ENCODE measurements at places on chromosomes 4 and X. TPM values are rescaled to one million over a fixed set of nuclear protein-coding genes. Genes with fewer than 3 reads are reported as not detected.

DNA sequence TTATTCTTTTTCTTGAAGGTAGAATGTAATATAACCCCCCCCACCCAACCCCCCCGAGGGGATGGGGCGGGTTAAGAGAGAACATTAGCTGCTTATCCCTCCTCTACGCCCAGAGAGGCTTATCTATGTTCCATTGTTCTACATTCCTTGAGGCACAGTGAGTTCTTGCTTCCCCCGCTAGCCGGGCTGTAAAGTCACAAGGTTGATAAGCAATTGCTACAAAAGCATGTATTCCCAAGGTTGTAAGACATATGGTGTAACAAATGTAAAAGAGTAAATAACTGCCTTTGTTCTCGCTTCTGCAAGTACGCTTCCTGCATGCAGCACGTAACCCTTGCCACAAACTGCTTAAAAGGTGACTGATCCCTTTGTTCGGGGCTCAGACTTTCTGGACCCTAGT is 8.2 kb downstream of the DCAF8L2 start:
- H3K4me1 ChIP-seq, result no peaks in the 10 kb centered on the region
- H3K27ac ChIP-seq, result no peak overlapping the region
- H3K27me3 ChIP-seq, result no peaks in the 10 kb centered on the region
- H3K36me3 ChIP-seq, result no peaks in the 10 kb centered on the region

The HMX1 gene
- 0.26 TPM for total RNA-seq

DNA sequence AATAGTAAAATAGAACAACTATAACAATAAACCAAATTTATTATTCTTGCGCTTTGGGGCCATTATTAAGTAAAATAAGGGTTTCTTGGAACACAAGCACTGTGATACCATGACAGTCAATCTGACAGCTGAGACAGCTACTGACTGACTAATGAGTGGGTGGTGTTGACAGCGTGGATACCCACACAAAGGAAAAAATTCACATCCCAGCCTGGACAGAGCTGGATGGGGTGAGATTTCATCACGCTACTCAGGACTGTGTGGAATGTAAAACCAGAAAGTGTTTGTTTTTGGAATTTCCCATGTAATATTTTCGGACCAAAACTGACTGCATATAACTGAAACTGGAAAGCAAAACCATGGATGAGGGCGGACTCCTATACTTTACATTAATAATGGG is 48.8 kb downstream of the IGFBP7 start:
- H3K4me3 ChIP-seq, result no peak overlapping the region
- DNase-seq, result no peak
- H3K27me3 ChIP-seq, result no peaks in the 10 kb centered on the region
- no peak overlapping the region for H3K27ac ChIP-seq

DNA sequence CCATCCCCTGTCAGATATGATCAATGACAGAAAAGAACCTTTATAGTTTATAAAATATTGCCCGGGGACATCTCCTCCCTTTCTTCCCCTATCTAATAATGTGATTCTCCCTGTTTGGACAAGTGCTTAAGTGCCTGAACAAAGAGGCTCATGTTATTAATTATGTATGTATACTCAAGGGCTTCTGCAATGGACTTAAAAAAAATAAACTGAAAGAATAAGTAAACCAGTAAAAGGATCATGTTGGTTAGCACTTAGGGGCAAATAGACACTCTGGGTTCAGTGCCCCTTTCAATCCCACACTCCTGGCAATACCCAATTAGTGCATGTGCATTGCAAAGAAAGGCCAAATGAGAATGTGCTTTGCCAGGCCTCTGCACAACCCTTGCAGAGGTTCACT is 30.7 kb upstream of the RPS6KA6 start:
- H3K36me3 ChIP-seq, result peaks cover 4% of the 10 kb centered on the region
- no peak overlapping the region for H3K4me3 ChIP-seq
- no peaks in the 10 kb centered on the region for H3K4me1 ChIP-seq

DNA sequence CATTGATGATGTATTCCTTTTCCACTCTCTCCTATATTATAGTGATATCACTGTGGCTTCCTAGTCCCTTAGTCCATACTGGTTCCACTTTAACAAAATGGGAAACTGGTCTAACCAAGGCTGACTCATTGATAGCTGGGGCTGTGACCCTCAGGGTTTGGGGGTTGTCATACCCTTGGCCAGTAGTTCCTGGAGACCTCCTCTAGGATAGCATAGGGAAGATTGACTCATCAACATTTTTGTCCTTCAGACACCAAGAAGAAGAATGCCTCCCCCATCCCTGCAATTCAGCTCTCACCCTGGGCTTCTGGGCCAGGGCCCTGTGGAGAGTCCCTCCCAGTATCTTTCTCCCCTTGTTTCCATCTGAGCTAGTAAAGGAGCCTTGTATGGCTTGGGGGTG is 68.8 kb upstream of the PRPS1 start:
- H3K27me3 ChIP-seq, result no peaks in the 10 kb centered on the region
- peaks cover 4% of the 10 kb centered on the region for H3K36me3 ChIP-seq
- H3K4me3 ChIP-seq, result no peak overlapping the region
- H3K27ac ChIP-seq, result no peak overlapping the region

The PABPC4L gene
- 2.2 TPM for total RNA-seq
